CD4-positive, CD25-positive, alpha-beta regulatory T cell (primary cell): ENCODE measurements at places on chromosomes 5 and 9.
A peak's percentile ranks its signal among the peaks of the same experiment; 100 is the strongest.

- DNase-seq: no peak
Measured at GRCh38 chr5:174281089-174281760, 235.7 kb downstream of the NSG2 start.

DNA sequence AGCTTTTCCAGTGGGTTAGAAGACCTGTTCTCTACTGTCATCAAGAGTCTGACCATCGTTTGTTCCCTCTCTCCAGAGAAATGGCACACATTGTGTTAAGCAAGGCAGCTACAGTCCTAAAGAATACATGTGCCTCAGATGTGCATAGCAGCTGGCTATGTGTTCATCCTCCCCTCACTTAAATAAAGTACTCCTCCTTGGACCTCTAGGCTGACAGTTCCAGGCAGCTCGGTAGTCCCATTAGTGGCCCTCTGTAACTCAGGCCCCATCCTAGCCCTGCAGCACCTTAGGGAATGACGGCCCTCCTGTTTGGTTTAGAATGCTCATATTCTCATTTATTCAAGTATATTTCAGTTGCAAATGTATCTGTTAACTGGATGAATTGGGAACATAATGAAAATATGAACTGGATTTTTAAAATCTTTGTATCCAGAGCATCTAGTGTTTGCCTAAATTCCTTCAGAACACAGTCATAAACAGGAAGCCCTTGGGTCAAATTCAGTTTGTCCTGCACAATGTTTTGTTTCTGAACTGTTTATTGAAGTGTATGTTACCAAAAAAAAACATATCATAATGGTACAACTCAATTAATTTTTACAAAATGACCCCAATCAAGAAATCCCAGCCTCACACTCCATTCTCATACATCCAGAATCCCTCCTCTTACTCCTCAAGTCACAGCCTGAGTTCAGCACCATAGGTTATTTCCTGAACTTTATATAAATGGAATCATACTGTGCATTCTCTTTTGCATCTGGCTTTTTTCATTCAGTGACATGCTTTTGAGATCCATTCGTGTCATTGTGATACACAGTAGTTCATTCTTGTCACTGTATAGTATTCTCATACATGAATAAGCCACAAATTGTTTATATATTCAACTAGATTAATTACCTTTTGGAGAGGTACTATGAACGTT lies 1.6 kb upstream of the ASPN start:
- DNase-seq: no peak

DNA sequence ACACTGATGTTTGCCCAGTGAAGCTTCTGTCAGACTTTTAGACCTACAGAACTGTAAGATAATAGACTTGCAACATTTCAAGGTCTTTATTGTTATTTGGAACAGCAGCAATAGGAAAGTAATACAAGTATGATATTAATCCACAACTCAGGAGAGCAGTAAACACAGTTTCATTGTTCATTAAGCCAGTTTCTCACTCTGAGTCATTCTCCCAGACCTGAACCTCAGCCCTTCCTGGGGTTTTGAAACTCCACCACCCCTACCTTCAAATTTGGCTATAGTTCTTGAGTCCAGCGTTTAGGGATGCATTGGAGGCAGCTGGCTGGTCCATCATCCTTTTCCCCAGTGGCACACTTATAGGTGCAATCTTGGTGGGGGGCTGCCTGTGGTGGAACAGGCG lies 203.2 kb downstream of the RAB3C start:
- DNase-seq: no peak

DNA sequence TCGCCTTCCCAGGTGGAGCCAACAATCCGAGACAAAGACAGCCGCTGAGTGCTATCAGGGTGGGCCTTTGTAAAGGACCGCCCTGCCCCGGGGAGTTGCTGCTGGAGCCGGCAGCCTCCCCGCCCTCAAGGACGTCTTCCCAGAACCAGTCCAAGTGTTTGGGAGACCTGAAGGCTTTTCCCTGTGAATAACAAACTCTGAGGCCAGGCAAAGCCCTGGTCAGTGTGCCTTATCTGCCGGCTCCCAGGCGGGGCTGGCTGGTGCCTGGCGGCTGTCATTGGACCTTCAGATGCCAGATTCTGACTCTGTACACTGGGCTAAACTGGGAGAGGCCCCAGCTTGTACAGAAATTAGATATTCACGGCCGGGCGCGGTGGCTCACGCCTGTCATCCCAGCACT lies 2.1 kb downstream of the SLC9A3 start:
- no peak for DNase-seq

DNA sequence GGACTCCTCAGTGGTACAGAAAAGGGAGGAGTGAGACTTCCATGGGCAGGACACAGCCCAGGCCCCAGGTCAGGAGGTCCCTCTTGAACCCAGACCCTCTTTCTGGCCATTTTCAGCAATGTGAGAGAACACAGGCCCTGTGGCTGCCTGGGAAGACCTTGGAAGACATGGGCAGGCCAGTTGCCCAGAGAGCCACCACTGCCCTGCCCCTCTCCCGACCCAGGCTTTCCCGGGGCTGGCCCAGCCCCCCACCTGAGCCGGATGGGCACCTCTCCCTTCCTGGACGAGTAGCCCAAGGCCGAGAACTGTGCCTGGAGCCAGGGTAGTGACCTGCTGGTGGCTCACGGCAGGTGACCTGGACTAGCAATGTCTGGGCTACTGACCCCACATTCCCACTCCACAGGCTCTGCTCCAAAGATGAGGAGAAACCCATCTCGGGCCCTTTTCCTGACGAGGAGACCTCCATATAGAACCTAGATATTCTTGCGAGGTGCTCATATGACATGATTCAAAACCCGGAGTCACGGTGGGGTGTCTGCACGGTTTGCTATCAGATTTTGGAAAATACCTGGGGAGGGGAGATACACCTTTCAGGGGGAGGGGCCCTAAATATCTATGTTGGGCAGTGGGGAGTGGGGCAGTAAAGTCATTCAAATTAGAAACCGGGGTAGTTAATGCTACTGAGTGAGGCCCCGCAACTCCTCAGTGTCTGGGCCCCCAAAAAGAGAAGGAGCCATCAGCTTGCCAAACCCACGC lies 59.4 kb downstream of the ZNF354C start:
- DNase-seq: no peak

DNA sequence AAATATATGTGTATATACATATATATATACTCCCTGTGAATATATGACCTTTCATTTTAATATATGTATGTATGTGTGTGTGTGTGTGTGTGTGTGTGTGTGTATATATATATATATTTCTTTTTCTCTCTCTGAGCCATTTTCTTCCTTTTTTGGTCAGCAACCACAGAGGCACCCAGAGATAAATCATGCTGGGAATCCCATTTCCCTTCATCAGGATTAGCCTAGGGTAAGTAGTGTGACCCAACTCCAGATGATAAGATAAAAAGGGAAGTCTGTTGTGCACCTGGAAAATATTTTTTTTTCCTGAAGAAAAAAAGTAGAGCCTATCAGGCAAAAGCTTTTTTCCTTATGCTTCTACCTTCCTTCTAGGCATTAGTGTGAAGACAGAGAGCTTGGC lies 25.4 kb upstream of the SUB1 start:
- DNase-seq: no peak

GRCh38 chr5:56251918-56252553 lies 18.9 kb upstream of the ANKRD55 start:
- DNase-seq: no peak

GRCh38 chr9:89781838-89782540 lies 177.2 kb downstream of the GADD45G start:
- DNase-seq: no peak

DNA sequence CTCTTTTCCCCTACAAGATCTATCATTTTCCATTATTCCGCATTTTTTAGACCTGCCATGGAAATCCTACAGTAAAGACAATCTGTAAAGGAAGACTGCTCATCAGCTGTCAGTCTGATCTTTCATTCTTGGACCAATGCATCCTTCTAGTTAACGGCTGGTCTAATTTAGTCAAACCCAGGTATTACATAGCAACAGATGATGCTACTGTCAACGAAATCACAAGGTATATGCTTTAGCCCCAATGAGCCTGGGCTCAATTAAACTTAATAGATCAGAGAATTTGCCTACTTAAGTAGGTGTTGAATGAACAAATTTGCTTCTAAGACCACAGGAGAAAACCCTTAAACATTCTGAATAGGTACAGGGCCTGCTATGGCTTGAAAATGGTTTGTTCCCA lies 207.0 kb downstream of the TSSK1B start:
- DNase-seq: no peak

GRCh38 chr5:135194573-135195269 lies 160.7 kb upstream of the PITX1 start:
- DNase-seq: no peak

DNA sequence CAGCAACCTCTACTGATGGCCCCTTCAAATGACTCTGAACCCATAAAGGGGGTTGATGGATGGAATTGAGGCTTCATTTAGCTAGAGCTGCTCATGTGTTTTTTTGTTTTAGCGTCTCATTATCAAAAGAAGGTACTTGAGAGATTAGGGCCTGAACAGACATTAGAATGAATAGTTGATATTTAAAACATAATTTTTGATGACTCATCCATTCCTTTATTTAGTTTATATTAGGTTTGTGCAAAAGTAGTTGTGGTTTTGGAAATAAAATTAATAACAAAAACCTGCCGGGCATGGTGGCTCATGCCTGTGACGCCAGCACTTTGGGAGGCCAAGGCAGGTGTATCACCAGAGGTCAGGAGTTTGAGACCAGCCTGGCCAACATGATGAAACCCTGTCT lies 485.9 kb downstream of the PSAT1 start:
- DNase-seq: no peak

DNA sequence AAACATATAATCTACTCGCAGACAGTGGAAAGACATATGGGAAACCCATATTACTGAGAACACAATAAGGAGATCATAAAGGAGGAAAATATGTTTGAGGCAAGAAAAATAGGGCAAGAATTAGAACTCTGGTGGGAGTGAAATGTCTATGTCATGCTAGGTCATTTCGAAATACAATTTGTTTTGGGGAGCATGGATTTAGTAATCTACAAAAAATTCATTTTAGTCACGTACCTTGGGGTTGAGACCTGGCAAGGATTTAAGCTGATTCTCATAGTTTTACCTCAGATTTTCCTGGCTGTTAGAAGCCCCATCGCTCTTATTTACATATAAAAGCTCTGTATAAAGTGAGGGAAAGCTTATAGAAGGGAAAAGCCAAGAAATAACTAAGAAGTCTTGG lies 11.5 kb upstream of the CSNK1G3 start:
- DNase-seq: no peak

DNA sequence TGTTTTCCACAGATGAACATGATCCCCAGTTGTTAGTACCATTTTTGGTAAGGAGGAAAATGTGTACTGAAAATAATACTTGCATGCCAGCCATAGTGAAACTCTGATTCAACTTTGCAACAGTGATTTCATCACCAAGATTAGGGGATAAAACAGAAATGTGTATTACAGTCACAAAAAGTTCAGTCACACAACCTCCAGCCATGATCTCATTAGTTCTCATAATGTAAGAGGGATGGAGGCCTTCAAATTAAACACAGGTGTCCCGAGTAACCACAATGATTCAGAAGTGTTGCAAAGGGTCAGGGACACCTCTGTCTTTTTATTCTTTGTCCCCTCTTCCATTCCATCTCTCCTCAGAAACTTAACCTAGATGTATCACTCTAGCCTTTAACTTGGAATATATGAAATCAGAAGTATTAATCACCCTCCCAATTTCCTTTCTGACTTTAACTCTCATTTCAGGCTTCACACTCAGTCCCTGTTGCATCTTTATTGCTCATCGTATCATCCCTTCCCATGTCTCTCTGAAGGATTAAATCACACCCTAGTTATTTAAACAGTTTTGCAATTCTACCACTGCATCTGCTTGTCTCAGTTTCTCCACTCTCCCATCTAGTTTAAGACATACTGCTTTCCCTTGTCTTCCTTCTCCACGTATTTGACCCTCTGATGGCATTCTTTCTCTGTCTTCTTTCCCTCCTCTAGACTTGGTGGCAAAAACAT lies 291.2 kb downstream of the ADAMTS6 start:
- no peak for DNase-seq

GRCh38 chr9:90504486-90504885 lies 138.1 kb downstream of the DIRAS2 start:
- no peak for DNase-seq

- no peak for DNase-seq
Measured at GRCh38 chr5:83513491-83513890, 41.9 kb downstream of the VCAN start.

GRCh38 chr5:74948031-74948546 lies 81.9 kb upstream of the FAM169A start:
- DNase-seq: no peak

GRCh38 chr5:17316970-17317459 lies 99.6 kb downstream of the BASP1 start:
- no peak for DNase-seq

DNA sequence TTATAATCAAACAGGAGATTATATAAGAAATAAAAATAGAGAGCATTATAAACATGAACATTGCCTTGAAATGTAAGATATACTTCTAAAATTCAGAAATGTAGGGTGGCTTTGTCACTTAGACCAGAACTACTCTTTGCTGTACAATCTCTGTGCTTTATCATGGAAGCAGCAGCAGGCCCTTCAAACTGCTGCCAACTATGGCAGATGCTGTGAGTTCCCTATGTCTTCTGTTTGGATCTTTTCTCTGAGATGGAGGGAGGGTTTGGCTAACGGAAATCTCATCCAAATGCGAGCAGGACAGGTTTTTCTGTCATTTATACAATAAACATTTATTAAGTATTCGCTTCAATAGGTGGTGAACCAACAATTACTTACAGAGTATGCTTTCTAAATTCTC lies 34.8 kb upstream of the RICTOR start:
- no peak for DNase-seq

DNA sequence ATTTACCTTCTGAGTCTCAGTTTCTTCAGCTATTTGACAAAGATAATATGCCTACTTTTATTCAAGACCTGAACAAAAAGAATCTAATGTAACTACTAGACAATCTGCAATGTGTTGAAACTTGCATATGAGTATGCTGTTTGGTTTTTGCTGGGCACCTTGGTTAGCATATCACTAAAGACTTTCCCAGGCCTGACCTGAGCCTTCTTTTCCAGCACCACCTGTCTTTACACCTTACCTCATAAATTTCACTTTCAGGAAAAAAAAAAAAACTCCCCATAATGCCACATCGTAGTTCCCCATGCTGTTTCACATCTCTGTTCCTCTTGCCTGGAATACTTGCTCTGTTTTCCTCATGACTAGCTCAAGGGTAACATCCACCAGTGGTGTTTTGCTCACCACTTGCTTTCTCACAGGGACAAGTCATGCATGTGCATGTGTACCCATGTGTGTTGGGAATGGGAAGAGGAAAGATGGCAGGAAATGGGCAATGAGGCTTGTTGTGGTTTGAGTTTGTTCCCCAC lies 45.6 kb upstream of the TLE4 start:
- no peak for DNase-seq

DNA sequence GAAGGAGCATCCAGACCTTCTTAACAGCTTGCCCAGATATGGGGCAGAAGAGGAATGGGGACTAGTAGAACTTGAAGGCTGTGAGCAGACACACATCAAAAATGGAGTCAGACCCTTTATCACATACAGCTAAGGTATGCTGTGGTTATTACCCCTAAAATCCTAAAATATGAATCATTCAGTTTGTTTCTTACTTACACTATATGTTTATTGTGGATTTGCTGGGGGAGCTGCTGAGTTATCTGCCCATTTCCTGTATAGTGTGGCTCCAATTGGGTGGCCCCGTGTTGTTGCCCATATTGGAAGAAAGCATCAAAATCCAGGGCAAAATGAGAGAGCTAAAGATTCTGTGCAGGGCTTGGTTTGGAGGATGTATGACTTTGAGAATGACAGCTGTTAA lies 56.9 kb downstream of the AP3S1 start:
- DNase-seq: no peak

- no peak for DNase-seq
Measured at GRCh38 chr9:78678877-78679276, 382.0 kb downstream of the PSAT1 start.

GRCh38 chr9:125889476-125890419 lies 142.6 kb downstream of the PBX3 start:
- DNase-seq: peak; percentile 7

- no peak for DNase-seq
Measured at GRCh38 chr9:34709196-34709978, 549 bp downstream of the CCL21 start.
